Stimulated activated CD8-positive, alpha-beta memory T cell treated with anti-CD3 and anti-CD28 coated beads, Interleukin-15, amount 100 ng/mL, for 24 hours (primary cell): ENCODE measurements at places on chromosomes 2 and 18.

- no peak for DNase-seq
These were observed 460 bp upstream of the ZBTB7C start for GRCh38 chr18:48409591-48410094.

DNA sequence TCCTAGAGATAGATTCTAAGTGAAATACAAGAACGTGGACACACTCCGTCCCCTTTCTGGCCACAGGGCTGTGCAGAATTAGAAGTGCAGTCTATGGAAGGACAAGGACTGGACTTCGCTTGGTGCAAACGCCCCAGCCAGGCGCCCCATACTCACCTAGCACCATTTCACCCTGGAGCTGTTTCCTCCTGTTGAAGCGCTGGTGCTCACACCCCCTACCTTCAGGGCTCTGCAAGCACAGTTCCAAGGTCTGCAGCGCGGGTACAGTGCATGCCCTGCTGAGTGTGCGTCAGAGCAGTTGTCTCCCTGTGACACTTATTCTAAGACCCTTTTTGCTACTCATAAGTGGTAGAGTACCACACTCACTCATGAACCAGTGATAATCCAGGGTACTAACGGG lies 3.0 kb downstream of the HPCAL1 start:
- DNase-seq = no peak

GRCh38 chr2:53942280-53942679 lies 28.5 kb downstream of the PSME4 start:
- no peak for DNase-seq

GRCh38 chr2:3769766-3770165 lies 66.4 kb downstream of the DCDC2C start:
- no peak for DNase-seq

DNA sequence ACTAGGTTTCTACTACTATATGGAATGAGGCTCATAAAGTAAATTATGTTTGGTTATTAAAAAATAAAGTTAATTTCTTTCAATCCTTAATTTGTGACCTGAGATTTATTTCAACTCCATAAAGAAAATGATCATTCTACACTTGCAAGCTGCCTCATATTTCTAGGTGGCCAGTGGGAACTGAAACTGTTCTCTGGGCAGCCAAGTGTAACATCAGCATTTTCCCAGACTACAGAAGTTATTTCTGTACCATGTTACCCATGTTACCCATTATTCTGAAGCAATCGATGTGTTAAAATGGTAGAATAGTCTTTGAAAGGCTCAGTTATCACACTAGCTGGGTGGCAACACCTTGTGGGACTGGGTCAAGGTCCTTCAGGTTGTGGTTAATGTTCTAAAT lies 139.3 kb upstream of the FBXO11 start:
- DNase-seq = no peak

DNA sequence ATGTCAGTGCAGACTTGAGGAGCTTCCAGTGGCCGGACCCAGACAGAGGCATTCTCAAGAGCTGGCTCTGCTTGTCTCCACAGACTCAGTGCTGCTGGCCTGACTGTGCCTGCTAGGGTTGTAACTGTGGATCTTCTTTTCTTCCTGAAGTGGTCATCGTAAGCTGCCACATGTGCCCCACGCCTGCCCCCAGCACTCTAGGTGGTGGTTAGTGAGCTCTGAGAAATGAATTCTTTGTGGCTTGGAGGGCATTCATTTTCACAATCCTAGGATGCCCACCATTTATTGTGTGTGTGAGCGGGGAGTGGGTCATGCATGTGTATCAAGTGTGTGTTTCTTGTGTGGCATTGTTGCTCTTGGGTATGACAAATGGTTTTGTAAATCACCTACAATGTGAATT lies 23.1 kb downstream of the RAB12 start:
- no peak for DNase-seq
